Right lobe of liver (tissue), 6 donors: ENCODE measurements at places on chromosomes 7 and 10. TPM values are rescaled to one million over a fixed set of nuclear protein-coding genes. Genes with fewer than 3 reads are reported as not detected.
A peak's percentile ranks its signal among the peaks of the same experiment; 100 is the strongest.

GRCh38 chr10:48493083-48493871 lies 111.6 kb downstream of the ARHGAP22 start:
- no peaks in the 10 kb centered on the region for H3K4me1 ChIP-seq
- no peak for DNase-seq
- no peaks in the 10 kb centered on the region for H3K36me3 ChIP-seq
- H3K27me3 ChIP-seq: no peaks in the 10 kb centered on the region
- H3K27ac ChIP-seq: no peak overlapping the region

GRCh38 chr10:88456730-88457129 lies 126.4 kb downstream of the RNLS start:
- no peaks in the 10 kb centered on the region for H3K27me3 ChIP-seq
- no peak overlapping the region for H3K4me3 ChIP-seq
- H3K4me1 ChIP-seq: peaks cover 10% of the 10 kb centered on the region
- H3K27ac ChIP-seq: no peak overlapping the region
- no peak for DNase-seq

Gene OR2A12
- total RNA-seq: not detected

- H3K36me3 ChIP-seq: no peaks in the 10 kb centered on the region
- H3K4me1 ChIP-seq: no peaks in the 10 kb centered on the region
- peak; percentile 39 for DNase-seq
- no peak overlapping the region for H3K4me3 ChIP-seq
Observed at GRCh38 chr7:151141855-151142685, 25.4 kb downstream of the GBX1 start.

DNA sequence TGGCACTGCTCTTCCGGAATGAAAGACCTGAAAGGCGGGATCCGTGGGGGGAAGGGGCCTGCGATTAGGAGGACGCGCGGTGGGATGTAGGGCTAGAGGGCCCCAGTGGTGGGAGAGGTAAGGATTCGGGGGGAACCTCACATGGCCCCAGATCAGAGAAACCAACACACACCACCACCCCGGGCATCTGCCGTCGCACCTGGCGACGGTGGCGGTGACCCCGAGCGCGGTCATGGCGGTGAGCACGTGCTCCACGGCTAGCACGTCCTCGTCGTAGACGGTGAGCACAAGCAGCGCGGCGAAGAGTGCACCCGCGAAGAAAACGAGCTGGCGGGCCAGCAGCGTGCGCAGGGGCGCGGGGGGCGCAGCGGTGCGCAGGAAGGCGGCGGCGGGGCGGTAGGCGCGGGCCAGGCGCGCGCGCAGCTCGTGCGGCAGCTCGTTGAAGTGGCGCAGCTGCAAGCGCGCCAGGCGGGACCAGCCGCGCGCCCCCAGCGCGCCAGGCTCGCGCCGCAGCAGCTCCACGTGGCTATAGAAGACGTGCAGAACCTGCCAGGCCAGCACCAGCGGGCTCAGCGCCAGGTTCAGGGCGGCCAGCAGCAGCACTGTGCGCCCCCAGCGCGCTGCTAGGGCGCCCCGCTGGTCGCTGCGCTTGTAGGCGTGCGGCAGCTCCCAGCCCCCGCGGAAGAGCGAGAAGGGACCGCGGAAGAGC lies 5.7 kb downstream of the ATG9B start:
- no peaks in the 10 kb centered on the region for H3K4me1 ChIP-seq
- H3K36me3 ChIP-seq: no peaks in the 10 kb centered on the region
- no peak overlapping the region for H3K27ac ChIP-seq
- DNase-seq: no peak

DNA sequence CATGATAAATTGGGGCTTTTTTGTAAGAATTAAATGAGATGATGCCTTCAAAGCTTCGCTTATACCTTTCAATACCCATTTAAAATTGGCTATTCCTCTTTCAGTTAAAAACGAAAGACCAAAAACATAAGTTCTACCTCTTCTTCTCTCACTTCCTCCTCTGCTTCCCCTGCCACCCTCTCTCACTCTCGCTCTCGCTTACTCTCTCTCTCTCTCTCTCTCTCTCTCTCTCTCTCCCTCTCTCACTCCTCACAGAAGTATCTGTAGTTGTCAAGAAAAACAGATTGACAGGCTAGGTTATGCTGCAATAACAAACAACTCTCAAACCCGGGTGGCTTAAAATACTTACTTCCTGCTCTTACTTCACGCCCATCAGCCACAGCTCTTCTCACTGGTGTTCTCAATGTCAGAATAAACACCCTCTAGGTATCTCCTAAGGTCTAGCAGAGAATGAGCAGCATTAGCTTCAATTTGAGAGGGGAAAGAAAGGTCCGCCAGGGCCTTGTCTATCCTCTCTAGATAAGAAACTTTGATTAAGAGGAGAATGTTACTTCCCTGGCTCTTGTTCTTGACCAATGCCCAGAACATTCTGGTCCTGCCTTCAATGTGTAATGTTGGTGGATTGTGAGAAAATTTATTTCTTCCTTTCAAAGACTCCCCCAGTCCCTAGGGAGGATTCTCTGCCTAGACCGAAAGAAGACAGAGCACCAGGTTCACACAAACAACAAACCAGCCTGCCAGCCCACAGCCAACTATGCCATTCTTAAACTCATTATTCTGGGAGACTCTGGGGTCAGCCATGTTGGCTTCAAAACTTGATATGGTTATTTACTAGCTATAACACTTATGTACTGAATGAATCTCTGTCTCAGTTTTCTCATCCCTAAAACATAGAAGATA lies 1028.7 kb downstream of the XPNPEP1 start:
- no peaks in the 10 kb centered on the region for H3K36me3 ChIP-seq
- no peak overlapping the region for H3K4me3 ChIP-seq
- H3K27me3 ChIP-seq: no peaks in the 10 kb centered on the region

Gene SFRP5
- total RNA-seq: 4.6 TPM

- H3K36me3 ChIP-seq: no peaks in the 10 kb centered on the region
- peak overlapping the region; percentile 35 for H3K27ac ChIP-seq
- no peak overlapping the region for H3K4me3 ChIP-seq
- no peaks in the 10 kb centered on the region for H3K27me3 ChIP-seq
Observed at GRCh38 chr10:89369156-89370105, 8.4 kb upstream of the IFIT1B start.

DNA sequence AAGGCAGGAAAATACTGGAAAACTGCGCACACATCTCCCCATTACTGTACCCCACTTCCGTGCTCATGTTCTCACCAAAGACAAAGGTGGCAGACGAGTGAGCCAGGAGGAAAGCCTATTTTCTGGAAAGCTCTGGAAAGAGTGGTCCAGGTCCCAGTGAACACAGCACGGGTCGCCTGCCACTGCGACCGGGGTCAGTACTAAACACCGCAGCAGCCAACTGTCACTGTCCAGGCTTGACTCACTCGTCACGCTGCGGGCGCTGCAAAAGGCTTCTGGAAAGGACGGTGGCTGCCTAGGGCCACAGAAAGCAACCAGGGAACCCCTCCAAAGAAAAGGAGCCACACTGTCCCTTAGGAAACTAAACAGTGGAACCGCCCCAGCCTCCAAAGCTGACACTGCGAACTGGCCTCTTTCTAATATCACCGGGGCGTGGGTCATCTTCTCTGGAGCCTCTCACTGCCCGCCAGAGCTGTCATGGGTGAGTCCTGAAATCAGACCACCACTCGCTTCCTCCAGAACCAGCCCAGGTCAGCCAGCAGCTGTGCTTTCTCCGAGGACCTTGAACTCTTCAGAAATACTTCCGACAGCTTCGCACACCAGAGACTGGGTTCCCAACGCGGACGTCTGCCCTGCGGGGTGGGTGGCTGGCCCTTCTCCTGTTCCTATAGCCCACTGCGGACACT lies 4.0 kb downstream of the RADIL start:
- peaks cover 7% of the 10 kb centered on the region for H3K4me1 ChIP-seq
- DNase-seq: no peak
- no peak overlapping the region for H3K27ac ChIP-seq
- H3K27me3 ChIP-seq: no peaks in the 10 kb centered on the region

- no peaks in the 10 kb centered on the region for H3K4me1 ChIP-seq
- H3K27me3 ChIP-seq: no peaks in the 10 kb centered on the region
- no peak for DNase-seq
- H3K27ac ChIP-seq: no peak overlapping the region
- no peak overlapping the region for H3K4me3 ChIP-seq
Observed at GRCh38 chr7:63073286-63073685, 925.4 kb upstream of the ZNF722 start.

GRCh38 chr7:30430777-30431176 lies 47.8 kb downstream of the NOD1 start:
- no peak overlapping the region for H3K4me3 ChIP-seq
- DNase-seq: no peak
- H3K27me3 ChIP-seq: no peaks in the 10 kb centered on the region
- no peak overlapping the region for H3K27ac ChIP-seq

DNA sequence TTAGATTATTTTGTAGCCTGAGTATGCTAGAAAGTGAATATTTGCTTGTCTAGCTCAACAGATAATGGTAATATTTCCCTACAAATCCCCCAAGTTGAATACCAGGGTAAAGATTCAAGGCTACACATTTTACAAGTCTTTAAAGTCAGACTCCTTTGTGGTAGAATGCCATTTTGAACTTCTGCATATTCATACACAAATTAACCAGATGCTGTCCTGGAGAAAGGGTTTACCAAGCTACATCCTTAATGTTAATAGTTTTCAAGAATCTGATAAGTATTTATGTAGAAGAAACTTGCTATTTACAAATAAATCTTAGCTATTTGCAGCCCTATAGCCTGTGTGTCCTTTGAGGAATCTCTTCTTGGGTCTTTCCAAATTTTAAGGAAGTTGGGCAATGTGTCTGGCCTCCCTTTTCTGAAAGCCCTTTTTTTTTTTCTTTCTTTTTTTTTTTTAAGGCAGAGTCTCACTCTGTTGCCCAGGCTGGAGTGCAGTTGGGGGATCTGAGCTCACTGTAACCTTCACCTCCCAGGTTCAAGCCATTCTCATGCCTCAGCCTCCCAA lies 82.6 kb downstream of the CPEB3 start:
- H3K27ac ChIP-seq: no peak overlapping the region
- no peaks in the 10 kb centered on the region for H3K4me1 ChIP-seq
- no peak for DNase-seq
- H3K4me3 ChIP-seq: no peak overlapping the region

- H3K4me3 ChIP-seq: no peak overlapping the region
- H3K27ac ChIP-seq: no peak overlapping the region
- H3K27me3 ChIP-seq: no peaks in the 10 kb centered on the region
- H3K36me3 ChIP-seq: no peaks in the 10 kb centered on the region
Observed at GRCh38 chr7:24824896-24825295, 67.6 kb upstream of the GSDME start.

Gene SAP25
- 3.3 TPM for total RNA-seq

- no peaks in the 10 kb centered on the region for H3K36me3 ChIP-seq
- DNase-seq: no peak
- H3K27ac ChIP-seq: no peak overlapping the region
- no peaks in the 10 kb centered on the region for H3K4me1 ChIP-seq
- no peak overlapping the region for H3K4me3 ChIP-seq
- H3K27me3 ChIP-seq: no peaks in the 10 kb centered on the region
Observed at GRCh38 chr10:80137031-80137862, 4.7 kb downstream of the PLAC9 start.

DNA sequence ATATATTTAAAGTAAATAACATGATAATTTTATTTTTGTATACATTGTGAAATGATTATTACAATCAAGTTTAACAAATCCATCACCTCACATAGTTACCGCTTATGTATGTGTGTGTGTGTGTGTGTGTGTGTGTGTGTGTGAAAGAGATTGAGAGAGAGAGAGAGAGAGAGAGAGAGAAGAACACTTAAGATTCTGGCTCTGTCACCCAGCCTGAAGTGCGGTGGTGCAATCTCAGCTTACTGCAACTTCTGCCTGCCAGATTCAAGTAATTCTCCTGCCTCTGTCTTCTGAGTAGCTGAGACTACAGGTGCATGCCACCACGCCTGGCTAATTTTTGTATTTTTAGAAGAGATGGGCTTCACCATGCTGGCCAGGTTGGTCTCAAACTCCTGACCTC lies 17.8 kb downstream of the LYZL1 start:
- no peak for DNase-seq
- no peaks in the 10 kb centered on the region for H3K4me1 ChIP-seq
- H3K4me3 ChIP-seq: no peak overlapping the region
- no peaks in the 10 kb centered on the region for H3K27me3 ChIP-seq
- H3K27ac ChIP-seq: no peak overlapping the region
- no peaks in the 10 kb centered on the region for H3K36me3 ChIP-seq

Gene UCN3
- not detected for total RNA-seq

Gene HOXA4
- total RNA-seq: 0.75 TPM

- no peaks in the 10 kb centered on the region for H3K36me3 ChIP-seq
- H3K4me3 ChIP-seq: no peak overlapping the region
- H3K27ac ChIP-seq: no peak overlapping the region
- DNase-seq: no peak
- no peaks in the 10 kb centered on the region for H3K27me3 ChIP-seq
Observed at GRCh38 chr7:133358708-133359107, 105.8 kb downstream of the EXOC4 start.

DNA sequence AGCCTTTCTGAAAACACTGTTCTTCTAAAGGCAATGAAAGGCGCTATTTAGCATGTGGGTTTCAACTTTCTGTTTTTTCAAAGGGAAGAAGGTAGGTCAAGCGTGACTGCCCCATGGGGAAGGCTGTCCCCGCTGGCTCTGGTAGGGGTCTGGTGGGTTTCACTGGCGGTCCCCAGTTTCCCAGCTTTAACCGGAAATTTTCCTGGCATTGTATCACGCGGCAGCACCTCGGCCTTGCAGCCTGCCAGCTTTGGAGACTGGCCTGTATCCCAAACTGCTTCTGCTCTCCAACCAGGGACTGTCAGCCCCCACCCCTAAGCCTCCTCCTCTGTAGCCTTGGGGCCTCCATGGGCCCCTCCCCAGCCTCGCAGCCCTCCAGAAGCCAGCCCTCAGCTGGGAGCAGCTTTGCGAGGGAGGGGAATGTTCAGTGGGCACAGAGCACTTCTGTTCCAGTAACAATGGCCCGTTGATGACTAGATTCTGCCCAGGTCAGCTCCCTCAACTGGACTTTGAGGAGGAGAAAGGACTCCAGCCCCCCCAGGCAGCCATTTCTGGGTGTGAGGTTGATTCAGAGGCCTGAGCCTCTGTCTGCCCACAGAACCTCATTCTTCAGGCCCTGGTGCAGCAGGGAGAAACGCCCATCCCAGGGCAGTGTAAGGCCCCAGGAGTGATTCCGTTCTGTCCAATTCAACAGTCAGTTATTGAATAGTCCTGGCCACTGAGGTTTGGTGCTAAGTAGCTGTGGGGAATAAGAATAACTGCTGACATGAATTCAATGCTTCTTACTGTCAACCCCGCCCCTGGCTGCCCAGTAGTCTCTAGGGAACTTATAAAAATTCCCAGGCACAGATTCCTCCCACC lies 17.1 kb downstream of the CHST3 start:
- H3K36me3 ChIP-seq: no peaks in the 10 kb centered on the region
- H3K27me3 ChIP-seq: no peaks in the 10 kb centered on the region
- DNase-seq: no peak
- H3K27ac ChIP-seq: no peak overlapping the region
- no peak overlapping the region for H3K4me3 ChIP-seq

Gene SLC13A1
- total RNA-seq: not detected

DNA sequence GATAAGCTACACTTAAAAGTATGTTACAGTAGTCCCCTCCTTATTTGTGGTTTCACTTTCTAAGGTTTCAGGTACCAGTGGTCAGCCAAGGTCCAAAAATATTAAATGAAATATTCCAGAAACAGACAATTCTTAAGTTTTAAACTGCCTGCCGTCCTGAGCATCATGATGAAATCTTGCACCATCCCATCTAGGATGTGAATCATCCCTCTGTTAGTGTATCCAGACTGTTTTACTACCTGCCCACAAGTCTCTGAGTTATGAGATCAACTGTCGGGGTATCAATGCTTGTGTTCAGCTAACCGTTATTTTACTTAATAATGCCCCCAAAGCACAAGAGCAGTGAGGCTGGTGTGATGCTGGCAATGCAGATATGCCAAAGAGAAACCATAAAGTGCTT lies 11.4 kb downstream of the KDM7A start:
- peaks cover 4% of the 10 kb centered on the region for H3K4me1 ChIP-seq
- H3K27ac ChIP-seq: no peak overlapping the region
- H3K36me3 ChIP-seq: no peaks in the 10 kb centered on the region
- no peak overlapping the region for H3K4me3 ChIP-seq

Gene HSPA12A
- 3.1 TPM for total RNA-seq

Gene SORCS1
- total RNA-seq: not detected

Gene MAGI2
- 2.9 TPM for total RNA-seq
